NCI-H1694 treated with DMSO at 0.1 percent for 48 hours (cell line): ENCODE measurements at places on chromosomes 3 and 15.

DNA sequence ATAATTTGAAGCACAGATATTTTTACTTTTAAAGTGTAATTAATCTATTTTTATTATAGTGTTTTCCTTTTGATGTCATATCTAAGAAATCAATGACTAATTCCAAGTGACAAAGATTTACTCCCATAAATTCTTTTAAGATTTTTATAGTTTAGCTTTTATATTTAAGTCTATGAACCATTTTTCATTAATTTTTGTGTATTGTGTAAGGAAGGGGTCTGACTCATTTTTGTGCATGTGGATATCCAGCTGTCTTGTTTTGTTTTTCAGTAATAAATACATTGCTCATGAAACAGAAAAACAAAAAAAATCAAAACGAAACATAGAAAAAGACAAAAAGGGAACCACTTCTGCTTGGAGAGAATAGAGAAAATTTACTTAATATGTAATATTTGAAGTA lies 145.1 kb downstream of the EPHA6 start:
- DNase-seq: no peak

DNA sequence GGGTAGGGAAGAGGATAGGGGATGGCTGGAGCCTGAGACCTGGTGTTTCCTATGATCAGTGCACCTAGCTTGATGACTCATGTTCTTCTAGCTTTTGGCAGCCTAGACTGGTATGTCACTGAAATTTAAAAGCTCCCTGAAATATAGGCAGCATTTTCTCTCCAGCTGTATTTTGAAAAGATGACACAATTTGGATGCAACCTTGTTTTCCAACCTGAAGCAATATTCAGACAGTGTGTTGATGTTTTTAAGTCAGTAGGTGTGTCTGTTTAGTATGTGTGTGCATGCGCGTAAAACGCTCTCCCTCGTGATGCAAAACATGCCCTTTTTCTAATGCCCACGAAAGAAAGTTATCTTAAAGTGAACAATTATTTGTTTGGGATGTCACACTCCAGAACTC lies 58.5 kb downstream of the RPL22L1 start:
- no peak for DNase-seq

DNA sequence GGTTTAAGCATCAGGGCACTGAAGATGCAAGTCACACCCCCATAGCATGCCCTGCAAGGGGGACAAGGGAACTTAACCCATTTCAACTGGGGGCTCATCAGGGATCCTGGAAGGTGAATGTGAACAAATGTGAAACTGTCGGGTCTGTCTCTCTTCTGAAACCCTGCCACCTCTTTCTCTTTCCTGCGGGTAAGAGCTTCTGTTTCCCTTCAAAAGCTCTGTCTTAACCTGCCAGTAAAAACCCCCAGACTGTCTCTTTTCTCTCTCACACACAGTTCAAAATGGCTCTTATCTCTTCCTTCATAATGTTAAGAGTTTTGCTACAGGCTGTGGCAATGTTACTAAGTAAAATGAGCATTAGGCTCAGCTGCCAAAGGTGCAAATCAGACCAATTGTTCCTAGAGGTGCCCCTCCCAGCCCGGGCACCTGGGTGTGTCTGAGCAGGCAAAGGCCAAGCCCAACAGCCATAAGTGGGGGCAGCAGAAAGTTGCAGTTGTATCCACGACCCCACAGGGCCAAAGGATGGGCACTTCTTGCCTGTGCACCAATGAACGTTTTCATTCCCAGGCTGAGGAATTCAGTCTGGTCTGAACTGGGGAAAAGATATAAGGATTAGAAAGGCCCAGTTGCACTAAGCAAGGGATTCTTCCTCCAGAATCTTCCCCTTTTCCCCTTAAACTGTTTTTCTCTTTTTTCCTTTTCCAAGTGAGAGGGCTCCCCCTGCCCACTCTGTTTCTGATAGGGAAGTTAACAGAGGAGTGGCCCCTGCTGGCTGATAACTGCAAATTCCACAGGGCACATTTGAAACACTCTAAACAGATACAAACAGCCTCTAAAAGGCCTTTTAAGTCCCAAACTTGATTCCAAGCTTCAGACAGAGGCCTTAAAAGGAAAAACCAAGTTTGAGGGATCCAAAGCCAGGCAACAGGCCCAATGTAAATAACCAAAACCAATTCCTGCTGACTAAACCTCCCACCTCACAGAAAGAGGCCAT lies 113.8 kb upstream of the EPHA6 start:
- DNase-seq: no peak

- DNase-seq: no peak
Measured at GRCh38 chr3:152635389-152635788, 199.5 kb upstream of the P2RY1 start.

DNA sequence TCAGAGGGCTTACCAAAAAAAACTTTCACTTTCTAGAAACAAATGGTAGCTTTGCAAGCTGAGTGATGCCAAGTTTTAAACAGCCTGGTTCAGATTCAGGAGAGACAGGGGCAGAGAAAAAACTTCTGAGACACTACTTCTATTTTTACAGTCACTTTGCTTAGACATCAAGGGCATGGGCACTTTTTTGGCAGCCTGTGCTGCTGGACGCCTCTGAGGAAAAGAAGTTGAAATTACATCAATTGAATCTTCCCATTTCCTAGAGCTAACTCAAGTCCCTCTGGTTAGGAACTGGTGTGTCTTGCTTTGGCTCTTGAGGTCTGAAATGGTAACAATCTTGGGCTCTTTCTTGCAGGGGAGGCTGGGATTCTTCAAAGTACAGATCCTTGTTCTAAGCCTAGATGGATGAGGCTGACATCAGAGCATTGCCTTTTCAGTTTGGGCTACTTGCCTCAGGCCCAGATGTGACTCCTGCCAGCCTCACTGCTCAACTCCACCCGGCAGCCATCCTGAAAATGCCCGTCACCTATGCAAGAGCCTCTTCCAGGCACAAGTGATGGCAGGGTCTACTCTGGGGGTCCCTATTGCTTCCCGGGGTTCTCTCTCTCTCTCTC lies 357.5 kb downstream of the FOXP1 start:
- DNase-seq: no peak

GRCh38 chr3:111917300-111917699 lies 58.2 kb downstream of the PHLDB2 start:
- no peak for DNase-seq

- no peak for DNase-seq
Measured at GRCh38 chr15:35911052-35911777, 365.2 kb upstream of the DPH6 start.

DNA sequence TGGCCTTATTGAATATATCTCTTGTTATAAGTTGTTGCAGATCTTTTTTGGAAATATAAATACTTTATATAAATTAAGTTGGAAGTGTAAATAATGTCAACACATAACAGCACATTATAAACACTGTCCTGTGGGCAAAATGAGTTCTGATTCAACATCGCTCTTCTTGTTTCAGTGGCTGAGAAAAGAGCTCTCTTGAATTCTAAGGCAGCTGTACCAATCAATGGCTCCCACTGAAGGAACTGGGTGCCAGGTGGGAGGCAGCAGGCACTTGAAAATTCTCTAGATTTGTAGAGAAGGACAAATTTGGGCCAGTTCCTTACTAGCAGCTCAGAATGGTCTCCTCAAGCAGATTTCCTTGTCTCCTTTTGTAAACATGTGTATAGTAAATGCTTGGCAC lies 45.6 kb downstream of the CHST2 start:
- DNase-seq: no peak

DNA sequence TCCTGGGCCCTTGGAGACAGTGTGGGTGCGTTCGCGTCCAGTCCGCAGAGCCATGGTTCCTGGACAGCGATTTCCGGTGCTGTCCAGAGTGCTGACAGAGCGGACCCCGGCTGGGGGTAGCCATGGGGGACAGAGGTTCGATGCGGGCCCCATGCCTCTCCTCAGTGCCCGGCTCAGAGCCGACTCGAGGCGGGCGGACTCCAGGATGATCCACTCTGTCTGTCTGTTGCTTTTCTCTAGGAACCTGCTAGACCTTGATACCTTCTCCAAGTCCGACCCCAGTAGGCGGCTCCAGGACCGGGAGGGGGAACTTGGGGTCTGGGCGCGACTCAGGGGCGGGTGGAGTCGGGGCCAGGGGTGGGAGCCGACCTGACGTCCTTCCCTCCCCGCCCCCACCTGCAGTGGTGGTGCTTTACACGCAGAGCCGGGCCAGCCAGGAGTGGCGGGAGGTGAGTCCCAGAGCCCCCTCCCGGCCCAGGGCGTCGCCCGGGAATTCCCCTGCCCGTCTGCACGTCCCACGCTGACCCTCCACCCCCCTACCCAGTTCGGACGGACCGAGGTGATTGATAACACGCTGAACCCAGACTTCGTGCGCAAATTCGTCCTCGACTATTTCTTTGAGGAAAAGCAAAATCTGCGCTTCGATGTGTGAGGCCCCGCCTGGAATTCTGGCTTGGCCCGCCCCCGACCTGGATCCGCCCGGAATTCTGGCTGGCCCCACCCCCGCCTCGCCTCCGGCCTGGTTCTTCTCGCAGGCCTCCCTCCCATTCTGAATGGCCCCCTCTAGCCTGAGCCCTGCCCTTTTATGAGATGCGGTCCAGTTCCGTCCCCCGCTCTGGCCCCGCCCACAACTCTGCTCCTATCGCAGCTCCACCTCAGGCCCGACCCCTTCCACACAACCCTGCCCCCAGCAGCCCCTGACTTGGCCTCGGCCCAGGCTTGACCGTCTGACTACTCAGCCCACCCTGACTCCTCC lies 1.0 kb downstream of the CPNE9 start:
- no peak for DNase-seq

- no peak for DNase-seq
Measured at GRCh38 chr15:72178976-72179585, 18.5 kb downstream of the GRAMD2A start.

- DNase-seq: no peak
Measured at GRCh38 chr3:103006526-103007183, 571.8 kb downstream of the ZPLD1 start.

- DNase-seq: peak; percentile 71
Measured at GRCh38 chr3:155352900-155353490, 59.5 kb upstream of the STRIT1 start.

DNA sequence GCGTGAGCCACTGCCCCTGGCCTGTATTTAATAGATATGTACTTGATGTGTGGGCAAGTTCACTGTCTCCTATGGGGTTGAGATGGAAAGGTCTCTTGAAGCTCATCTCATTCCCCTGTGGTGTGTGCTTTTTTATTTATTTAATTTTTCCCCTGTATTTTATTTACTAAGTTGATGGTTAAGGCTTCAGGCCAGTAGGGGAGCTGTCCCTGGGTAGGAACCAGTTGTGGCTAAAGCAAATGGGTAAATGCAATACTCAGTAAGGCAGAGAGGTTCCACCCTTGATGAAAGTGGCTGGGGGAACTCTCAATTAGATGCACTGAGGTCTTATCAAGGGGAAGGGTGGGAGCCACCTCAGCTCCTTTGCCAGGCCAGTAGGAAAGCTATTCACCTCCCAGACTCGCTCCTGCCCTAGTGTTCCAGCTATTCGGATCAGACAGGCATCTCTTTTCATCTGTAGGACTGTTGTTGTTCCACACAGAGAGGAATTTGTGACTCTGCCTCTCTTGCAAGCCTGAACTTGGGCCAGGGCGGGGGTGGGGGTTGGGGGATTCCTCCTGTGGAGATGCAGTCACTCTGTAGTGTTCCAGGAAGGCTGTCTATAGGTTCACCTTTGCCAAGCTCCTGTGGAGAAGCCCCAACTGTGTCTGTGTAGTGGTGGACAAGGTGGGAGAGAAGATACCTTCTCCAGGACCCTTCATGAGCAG lies 26.1 kb downstream of the PCCB start:
- DNase-seq: no peak

- no peak for DNase-seq
Measured at GRCh38 chr15:40439960-40440742, 602 bp upstream of the BAHD1 start.

- DNase-seq: no peak
Measured at GRCh38 chr3:156642750-156643728, 31.4 kb upstream of the TIPARP start.

- DNase-seq: no peak
Measured at GRCh38 chr15:70447928-70448698, 315.2 kb downstream of the UACA start.

GRCh38 chr15:51776952-51777569 lies 25.7 kb downstream of the TMOD2 start:
- DNase-seq: peak; percentile 84

- no peak for DNase-seq
Measured at GRCh38 chr3:125442506-125442905, 67.4 kb upstream of the ZNF148 start.

DNA sequence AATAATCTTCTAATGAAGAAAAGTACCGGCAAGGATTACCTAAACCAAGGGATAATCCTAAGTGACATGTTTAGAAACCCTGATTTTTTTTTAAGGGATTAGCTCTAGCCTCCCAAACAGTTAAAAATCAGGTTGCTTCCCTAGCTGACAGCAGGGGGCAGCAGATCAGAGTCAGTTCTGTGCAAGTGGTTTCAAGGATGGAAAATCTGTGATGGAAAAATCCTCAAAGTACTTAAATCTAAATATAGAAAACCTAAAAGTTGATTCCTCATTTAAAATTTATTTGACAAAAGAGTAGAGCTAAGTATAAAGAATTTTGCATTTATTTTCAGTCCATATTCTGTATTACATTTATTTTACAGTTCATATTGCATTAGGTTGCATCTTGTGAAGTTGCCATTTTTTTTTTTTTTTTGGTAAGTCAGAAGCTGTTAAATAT lies 107.6 kb downstream of the PEX5L start:
- peak; percentile 62 for DNase-seq

DNA sequence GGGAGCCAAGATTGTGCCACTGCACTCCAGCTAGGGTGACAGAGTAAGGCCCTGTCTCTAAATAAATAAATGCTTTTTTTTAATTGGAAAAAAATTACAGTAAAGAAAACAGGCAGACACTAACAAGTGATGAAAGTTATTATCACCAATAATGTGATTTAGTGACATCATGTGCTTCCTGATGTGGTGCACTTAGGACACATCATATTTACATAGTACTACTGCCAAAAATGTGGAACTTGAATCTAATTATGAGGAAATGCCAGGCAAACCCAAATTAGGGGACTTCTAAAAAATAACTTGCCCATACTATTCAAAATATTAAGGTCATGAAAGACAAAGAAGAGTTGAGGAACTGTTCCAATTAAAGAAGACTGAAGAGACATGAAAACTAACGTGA lies 30.8 kb downstream of the MAP4 start:
- no peak for DNase-seq

DNA sequence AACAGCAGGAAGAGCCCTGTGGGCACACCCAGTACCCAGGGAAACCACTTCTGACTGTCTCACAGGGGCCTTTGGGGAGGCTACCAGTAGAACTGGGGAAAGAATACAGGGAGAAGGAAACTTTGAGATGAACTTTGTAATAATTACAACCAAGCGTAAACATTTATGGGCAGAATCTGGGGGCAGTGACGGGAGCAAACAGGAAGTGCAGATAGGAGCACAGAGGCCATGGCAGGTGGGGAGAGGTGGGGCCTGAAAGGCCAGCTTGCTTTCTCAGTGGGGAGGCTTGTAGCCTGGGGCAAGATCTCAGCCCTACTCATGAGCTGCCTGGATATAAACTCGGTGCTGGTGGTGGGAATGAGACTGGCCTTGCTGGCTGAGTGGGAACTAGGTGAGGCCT lies 209.8 kb downstream of the PLCH1 start:
- DNase-seq: no peak

GRCh38 chr3:145175626-145176025 lies 985.4 kb downstream of the PLOD2 start:
- DNase-seq: no peak

GRCh38 chr15:42760759-42761158 lies 23.8 kb upstream of the CDAN1 start:
- no peak for DNase-seq
